ENCODE measurements at places on chromosomes 4 and X. TPM values are rescaled to one million over a fixed set of nuclear protein-coding genes. Genes with fewer than 3 reads are reported as not detected.

- peak; percentile 64 for DNase-seq
Measured at GRCh38 chr4:83285055-83285407, 433 bp upstream of the COQ2 start.

DNA sequence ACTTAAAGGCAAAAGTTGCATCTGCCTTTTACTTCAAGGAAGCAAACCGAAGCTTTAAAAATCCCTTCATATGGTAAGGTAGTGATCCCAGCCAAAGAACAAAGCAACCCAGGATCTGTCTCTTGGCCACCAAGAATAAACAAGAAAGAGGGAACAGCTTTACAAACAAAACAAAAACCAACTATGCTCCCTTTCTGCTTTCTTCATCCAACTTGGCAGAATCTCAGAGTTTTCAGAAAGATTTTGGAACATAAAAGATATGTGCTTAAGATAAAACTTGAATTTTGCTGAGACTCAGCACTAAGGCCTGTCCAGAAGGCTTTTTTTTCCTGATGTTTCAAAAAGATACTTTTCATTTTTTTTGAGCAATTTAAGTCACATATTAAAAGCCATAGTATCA, 94.0 kb downstream of the COL4A6 start:
- peak; percentile 24 for DNase-seq

GRCh38 chr4:42302348-42302747, 94.9 kb upstream of the SHISA3 start:
- DNase-seq: peak; percentile 8

DNA sequence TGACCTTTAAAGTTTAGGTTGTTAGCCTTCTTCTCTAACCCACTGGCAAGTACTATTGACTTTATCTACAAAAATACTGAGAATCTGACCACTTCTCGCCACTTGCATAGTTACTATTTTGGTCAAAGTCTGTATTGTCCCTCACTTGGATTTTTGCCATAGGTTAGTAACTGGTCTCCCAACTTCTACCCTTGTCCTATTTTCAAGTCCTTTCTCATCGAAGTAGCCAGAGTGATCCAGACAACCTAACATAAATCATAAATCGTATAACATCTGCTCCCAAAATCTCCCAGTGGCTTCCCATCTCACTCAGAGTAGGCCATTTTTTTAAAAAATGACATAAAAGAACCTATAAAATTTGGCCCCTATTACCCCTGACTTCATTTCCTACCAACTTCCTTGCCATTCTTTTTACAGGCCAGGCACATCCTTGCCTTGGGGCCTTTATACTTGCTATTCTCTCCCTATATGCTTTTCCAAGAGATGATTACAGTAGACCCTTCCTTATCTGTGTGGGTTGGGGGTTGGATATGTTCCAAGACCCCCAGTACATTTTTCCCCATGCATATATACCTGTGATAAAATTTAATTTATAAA, 29.0 kb downstream of the WDFY3 start:
- no peak for DNase-seq

GRCh38 chrX:153440556-153441135, 5.2 kb downstream of the TREX2 start:
- no peak for DNase-seq

- DNase-seq: no peak
Measured at GRCh38 chr4:13162886-13163285, 321.3 kb downstream of the RAB28 start.

- peak; percentile 37 for DNase-seq
Measured at GRCh38 chr4:8438743-8439142, 1.8 kb downstream of the ACOX3 start.

GRCh38 chrX:148363471-148364235, 136.8 kb upstream of the AFF2 start:
- no peak for DNase-seq

DNA sequence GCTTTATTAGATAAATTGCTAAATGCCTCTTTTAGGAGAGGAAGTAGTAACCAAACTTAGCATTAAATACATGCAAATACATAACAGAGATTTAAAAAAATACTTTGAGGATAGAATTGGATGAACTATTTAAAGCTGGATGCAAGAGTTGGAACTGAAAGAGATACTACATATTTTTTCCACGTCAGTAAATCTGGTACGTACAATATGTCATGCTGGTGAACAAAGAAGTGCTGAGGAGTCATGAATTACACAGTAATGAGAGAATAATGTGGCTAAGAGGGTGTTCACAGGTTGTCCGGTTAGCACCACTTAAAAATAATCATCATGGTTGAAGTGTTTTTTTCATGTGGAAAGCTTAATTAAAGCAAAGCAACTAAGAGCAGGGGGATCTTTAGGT, 184.1 kb upstream of the FRMPD4 start:
- DNase-seq: no peak

DNA sequence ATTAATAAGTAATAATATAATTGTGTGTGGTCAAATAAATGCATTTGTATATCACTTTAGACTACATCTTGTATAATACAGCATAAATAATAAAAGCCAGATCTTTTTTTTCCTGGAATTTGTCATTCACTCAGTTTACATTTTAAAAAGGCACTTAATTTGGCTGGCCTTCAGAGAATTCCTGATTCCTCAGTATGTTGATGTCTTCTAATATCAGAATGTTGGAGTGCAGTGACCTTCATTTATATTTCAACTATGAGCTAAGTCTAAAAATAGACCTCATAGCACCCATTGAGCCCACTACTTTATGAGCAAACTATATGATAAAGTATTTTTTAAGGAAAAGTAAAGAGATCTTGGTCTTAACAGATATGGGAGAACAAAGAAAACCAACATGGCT, 27.8 kb downstream of the ZNF330 start:
- DNase-seq: no peak

- no peak for DNase-seq
Measured at GRCh38 chr4:52701207-52701606, 42.1 kb upstream of the USP46 start.

Gene PRR32
- total RNA-seq: not detected

Gene TSPAN7
- total RNA-seq: not detected

Gene IGFBP7
- total RNA-seq: 234 TPM

Gene TAB3
- total RNA-seq: 11.3 TPM

Measured in fibroblast of villous mesenchyme (primary cell).